ENCODE measurements at places on chromosomes 3 and 15. TPM values are rescaled to one million over a fixed set of nuclear protein-coding genes. Genes with fewer than 3 reads are reported as not detected.

The MUSTN1 gene
- total RNA-seq = 1.5 TPM

- DNase-seq = peak; percentile 78
Measured at GRCh38 chr3:38117748-38118420, 19.0 kb downstream of the ACAA1 start.

The PLAAT1 gene
- total RNA-seq = not detected

The SLC22A14 gene
- total RNA-seq = 0.11 TPM

All from colonic mucosa (tissue), 4 donors.